NCI-H187 treated with DMSO at 0.1 percent for 48 hours (cell line): ENCODE measurements at places on chromosomes 1 and 21.
A peak's percentile ranks its signal among the peaks of the same experiment; 100 is the strongest.

DNA sequence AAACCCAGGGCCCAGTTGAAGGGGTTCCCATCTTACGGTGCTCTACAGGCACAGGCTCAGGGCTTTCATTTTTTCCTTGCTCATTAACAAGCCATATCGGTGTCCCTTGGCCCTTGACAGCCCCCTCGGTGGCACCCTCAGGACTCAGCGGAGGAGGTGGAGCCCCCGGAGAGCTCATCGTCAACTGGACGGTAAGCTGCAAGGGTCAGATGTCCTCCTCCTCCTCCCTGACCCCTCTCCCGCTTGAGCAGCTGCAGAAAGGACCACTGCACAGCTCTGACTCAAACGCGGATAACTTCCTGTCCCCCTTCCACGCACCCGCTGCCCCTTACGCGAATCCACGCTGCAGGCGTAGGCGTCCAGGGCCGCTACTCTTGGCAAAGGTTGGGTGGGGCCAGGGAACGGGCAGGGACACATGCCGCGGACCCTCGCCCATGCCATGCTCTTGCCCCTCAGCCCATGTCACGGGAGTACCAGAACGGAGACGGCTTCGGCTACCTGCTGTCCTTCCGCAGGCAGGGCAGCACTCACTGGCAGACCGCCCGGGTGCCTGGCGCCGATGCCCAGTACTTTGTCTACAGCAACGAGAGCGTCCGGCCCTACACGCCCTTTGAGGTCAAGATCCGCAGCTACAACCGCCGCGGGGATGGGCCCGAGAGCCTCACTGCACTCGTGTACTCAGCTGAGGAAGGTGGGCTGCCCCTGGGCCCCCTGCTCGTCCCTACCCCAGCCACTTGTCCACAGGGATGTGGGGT, 14.7 kb downstream of the TMEM81 start:
- DNase-seq: no peak

GRCh38 chr1:6342056-6342455, 51.5 kb downstream of the ACOT7 start:
- DNase-seq: no peak

GRCh38 chr1:155904261-155904660, 6.9 kb downstream of the RIT1 start:
- DNase-seq: no peak

DNA sequence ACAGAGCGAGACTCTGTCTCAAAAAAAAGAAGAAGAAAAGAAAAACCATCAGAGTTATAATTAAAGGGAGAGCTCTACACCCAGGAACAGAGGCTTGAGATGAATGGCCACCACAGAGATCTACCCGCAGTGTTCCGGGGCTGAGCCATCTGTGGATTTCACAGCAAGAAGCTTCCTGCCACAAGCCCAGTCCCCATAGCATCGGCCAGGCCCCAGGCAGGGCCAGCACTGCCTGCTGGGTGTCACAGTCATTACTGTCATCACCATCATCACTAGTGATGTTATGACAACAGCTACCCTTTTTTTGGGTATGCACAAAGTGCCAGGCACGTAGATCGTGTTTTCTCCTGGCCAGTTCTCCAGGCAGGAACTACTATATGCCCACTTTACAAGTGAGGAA, 111.6 kb upstream of the VAMP3 start:
- DNase-seq: no peak

DNA sequence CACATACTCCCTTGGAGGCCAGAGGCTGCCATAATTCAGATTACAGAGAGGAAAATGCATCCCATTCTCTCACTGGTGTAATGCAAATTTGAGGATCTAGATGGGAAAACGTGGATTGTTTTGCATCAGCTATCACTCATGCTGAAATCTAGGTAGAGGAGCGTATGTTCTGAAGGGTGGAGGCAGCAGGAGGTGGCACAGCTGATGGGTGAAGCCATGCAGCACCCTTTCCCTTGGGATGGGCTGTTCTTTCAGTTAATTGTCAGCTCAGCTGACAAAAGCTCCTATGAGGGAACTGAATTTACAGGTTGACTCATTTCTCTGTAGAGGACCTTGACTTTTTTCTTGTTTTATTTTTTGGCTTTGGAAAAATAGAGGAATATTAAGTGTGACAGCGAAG, 41.8 kb downstream of the CAMTA1 start:
- no peak for DNase-seq

- no peak for DNase-seq
Measured at GRCh38 chr1:162303004-162303344, 73.7 kb downstream of the SPATA46 start.

- DNase-seq: no peak
Measured at GRCh38 chr1:158506369-158506987, 34.5 kb downstream of the OR10R2 start.

GRCh38 chr21:33036430-33037162, 10.9 kb downstream of the OLIG2 start:
- no peak for DNase-seq

DNA sequence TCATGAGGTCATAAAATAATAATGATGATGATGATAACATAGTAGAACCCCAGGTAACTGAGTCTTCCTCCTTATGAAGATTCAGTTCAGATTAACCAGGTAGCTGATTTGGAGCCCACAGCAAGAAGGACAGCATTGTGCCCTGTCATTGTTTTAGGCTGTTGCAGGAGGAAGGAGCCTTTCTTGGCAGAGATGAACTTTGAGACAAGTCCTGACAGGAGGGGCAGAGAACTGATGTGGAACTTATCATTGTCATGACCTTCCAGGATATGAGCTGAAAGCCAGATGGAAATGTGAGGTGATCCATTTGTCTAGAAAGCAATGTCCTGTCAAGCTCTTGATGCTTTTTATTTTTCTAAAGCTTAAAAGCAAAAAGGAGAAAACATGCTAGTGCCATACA, 132.6 kb upstream of the COA6 start:
- DNase-seq: no peak

DNA sequence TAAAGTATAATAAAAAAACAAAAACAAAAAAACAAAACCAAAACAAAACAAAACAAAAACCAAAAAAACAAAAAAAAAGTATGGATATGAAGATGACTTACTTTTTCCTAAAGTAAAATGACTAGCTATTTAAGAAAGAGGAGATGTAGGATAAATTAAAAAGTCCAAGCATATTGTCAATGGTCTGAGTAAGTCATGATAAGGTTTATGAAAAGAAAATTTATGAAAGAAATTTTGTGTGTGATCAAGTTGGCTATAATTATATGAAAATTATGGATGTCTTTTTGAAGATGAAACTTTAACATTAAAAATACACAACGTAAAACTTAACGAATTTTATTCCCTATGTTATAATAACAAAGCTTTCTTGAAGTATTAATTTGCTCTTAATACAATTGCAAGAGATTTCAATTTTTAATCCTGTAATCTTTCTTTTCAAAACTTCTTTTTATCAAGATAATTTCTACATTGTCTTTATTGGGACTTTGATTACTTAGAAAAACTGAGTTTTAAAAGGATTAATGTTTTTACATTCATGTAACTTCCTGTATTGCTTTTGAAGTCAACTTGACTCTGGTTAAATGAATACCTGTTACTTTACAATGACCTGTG, 200.9 kb upstream of the IVNS1ABP start:
- DNase-seq: peak; percentile 12

- DNase-seq: no peak
Measured at GRCh38 chr1:154837672-154838171, 32.4 kb downstream of the KCNN3 start.

DNA sequence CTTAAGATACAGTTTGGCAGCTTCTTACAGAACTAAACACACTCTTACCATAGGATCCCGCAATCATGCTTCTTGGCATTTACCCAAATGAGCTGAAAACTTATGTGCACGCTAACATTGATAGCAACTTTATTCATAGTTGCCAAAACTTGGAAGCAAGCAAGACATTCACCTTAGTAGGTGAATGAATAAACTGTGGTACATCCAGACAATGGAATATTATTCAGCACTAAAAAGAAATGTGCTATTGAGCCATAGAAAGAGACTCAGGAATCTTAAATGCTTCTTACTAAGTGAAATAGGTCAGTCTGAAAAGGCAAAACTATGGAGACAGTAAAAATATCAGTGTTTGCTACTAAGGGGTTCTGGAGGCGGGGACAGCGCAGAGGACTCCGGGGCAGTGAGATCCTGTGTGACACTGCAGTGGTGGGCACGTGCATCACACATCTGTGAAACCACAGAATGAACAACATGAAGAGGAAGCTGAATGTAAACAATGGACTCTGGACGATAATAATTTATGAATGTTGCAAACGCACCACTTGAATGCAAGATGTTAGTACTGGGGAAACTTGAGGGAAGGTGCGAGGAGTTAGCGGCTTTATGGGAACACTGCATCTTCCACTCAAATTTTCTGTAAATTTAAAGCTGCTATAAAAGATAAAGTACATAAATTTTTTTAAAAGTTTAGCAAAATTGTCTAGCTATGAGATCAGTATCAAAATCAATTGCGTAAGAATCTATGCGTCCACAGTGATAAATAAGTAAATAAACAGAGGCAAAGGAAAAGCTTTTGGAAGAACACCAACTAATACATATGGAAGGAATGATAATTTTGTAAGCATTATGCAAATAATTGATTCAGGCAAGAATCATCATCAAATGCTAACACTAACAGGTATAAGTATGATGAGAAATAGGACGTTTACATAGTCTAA, 15.4 kb upstream of the SPATC1L start:
- DNase-seq: no peak
